ENCODE measurements at places on chromosomes 6 and 20.

DNA sequence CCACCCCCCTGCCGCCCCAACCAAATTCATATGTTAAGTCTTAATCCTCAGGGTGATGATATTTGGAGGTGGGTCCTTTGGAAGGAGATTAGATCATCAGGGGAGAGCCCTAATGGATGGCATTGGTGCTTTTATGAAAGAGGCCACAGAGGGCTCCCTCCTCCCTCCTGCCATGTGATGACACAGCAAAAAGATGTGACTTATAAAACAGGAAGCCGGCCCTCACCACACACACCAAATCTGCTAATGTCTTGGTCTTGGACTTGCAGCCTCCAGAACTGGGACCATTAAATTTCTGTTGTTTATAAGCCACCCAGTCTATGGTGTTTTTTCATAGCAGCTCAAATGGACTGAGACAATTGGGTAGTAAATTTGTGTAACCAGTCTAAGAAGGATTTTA is 176.3 kb downstream of the ADGRG6 start:
- DNase-seq = no peak

DNA sequence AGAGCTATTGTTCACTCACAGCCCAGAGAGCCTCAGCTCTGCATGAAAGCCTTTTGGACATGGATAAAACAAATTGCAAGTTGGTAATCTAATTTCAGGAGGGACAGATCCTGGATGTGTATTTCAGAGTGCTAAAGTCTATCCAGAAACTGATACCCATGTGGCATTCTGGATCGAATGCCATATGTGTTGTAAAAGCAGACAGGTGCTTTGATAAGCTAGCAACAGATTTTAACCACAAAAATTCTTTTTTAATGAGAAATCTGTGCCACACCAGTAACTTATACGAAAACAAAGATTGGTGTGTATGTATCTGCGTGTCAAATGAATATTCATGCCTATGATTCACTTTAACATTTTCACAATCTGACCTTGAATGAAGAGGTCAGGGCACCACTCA is 936.6 kb upstream of the MAP3K7 start:
- no peak for DNase-seq

GRCh38 chr20:32960849-32961731 is 43.1 kb downstream of the SUN5 start:
- DNase-seq = no peak

DNA sequence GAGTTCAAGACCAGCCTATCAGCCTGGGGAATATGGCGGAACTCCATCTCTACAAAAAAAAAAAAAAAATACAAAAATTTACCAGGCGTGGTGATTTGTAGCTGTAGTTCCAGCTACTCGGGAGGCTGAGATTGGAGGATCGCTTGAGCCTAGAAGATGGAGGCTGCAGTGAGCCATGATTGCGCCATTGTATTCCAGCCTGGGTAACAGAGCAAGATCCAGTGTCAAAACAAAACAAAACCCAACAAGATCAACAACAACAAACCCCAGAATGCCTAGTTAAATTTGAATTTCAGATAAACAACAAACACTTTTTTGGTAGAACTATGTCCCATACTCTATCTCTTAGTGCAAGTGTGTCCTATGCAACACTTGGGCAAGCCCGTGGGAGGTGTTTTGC is 39.9 kb downstream of the SNAI1 start:
- no peak for DNase-seq

DNA sequence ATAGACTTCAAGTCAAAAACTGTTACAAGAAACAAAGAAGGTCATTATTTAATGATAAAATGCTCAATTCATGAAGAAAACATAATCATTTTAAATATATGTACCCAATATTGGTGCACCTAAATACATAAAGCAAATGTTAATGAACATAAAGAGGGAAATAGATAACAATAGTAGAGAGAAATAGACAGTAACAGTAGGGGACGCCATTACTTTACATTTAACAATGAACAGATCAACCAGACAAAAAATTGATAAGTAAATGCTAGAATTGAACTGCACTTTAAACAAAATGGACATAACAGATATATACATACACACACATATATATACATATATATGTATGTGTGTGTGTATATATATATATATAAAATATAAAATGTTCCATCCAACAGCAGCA is 37.4 kb downstream of the IL22RA2 start:
- no peak for DNase-seq

DNA sequence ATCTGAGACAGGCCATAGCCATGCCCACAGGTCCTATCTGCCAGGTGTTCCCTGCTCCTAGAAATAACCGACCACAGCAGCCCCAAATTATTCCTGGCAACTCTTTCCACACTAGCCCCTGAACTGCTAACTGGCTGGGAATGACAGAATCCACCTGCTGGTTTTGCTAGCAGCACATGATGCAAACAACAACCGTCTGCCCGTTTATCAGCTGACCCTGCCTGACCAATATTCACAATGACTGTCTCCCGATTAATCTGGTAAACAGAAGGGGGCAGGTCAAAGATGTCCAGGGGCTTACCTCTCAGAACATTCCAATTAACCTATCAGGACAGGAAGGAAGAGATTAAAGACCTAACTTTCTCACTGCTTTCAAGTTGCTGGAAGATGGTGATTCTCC is 101.5 kb downstream of the NRSN1 start:
- no peak for DNase-seq

- DNase-seq = no peak
Measured at GRCh38 chr6:42007286-42008137, 42.8 kb upstream of the TAF8 start.

DNA sequence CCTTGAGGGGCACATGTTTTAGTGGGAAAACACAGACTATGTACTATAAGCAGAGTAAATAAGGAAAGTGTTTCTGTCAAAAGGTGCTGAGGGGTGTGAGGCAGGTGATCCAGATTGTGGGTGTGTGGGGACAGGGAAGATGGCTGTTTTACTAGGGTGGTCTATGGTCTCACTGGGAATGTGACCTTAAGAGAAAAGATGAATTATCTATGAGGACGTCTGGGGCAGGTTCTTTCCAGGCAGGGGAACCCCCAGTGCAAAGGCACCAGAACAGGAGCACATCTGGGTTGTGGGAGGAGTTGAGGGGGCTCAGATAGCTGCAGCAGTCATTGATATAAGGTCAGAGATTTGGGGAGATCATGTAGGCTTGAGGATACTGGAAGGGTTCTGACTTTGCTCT is 18.2 kb upstream of the POLR1H start:
- DNase-seq = no peak

DNA sequence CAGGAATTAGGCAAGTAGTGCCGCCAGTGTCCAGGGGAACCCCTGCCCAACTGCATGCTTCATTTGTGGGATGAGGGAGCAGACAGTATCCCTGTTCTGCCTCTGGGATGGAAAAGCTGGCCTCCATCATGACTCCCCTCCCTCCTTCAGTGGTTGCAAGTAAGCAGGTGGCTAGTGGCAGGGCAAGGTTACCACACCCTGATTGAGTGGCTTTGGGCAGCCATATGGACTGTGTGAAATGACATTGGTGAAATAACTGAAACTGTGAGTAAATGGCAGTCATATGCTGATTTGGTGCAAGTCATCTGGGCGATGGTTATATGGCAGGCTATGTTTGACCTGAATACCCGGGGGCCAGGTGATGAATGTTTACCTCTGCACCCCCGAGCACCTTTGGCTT is 33.0 kb downstream of the HDDC2 start:
- DNase-seq = no peak

GRCh38 chr6:120853489-120853888 is 480.8 kb downstream of the TBC1D32 start:
- no peak for DNase-seq

- DNase-seq = peak; percentile 63
Measured at GRCh38 chr6:108560463-108561308, at the start of gene FOXO3. Gene FOXO3 (plus strand): TSS chr6:108560917. CDS start chr6:108561209, 292 bp downstream.

DNA sequence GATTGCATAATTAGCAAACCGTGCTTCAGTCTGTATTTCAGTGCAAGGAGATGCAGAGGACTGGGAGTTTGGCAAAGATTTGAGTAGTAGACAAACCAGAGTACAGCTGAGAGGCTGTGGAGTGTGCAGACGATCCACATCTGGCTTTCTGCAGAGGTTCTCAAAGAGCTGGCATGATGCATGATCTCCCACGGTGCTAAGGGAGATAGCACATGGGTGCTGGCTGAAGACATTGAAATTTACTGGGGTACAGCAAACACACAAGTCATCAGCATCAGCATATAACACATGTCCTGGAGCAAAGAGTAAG is 79.0 kb upstream of the FAM184A start:
- DNase-seq = no peak

- no peak for DNase-seq
Measured at GRCh38 chr6:12593771-12594529, 122.6 kb upstream of the PHACTR1 start.

DNA sequence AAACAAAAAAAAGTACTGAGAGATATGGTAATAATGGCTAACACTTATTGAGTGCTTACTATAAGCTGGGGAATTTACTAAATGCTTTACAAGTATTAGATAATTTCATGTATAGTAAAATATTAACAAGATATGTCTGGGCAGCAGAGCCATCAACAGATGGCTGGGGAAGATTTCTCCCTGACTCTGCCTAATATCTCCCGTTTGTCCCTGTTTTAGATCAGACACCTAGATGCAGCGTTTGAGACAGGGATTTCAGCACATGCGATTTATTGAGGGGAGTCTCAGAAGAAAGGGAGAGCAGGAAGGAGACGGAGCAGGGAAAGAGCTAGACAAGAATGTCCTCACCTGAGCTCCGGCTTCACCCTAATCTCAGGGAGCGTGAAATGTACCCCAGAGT is 36.9 kb upstream of the ADGRF1 start:
- DNase-seq = no peak

- DNase-seq = no peak
Measured at GRCh38 chr6:40406175-40406574, 181.0 kb downstream of the LRFN2 start.

DNA sequence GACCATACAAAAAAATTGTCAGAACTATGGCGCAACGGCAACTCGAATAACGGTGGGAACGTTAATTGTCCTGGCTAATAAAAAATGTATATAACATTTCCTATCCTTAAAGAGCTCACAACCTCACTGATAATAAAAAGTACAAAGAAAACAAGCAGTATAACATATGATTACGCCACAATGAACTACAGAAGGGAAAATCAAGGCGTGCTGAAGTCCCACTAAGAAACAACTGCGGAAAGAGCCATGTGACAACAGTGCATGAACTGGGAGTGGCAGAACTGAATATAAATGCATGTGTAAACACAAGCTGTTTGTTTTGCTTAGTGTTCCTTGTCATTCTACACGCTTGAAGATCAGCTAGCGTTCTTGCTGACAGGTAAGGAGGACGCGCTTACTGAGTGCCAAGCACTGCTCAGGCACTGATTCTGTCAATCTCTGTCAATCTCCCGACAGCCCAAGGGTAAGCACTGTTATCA is 466 bp upstream of the PSMB1 start:
- DNase-seq = peak; percentile 27

- no peak for DNase-seq
Measured at GRCh38 chr20:54860716-54861115, 385.3 kb downstream of the DOK5 start.

DNA sequence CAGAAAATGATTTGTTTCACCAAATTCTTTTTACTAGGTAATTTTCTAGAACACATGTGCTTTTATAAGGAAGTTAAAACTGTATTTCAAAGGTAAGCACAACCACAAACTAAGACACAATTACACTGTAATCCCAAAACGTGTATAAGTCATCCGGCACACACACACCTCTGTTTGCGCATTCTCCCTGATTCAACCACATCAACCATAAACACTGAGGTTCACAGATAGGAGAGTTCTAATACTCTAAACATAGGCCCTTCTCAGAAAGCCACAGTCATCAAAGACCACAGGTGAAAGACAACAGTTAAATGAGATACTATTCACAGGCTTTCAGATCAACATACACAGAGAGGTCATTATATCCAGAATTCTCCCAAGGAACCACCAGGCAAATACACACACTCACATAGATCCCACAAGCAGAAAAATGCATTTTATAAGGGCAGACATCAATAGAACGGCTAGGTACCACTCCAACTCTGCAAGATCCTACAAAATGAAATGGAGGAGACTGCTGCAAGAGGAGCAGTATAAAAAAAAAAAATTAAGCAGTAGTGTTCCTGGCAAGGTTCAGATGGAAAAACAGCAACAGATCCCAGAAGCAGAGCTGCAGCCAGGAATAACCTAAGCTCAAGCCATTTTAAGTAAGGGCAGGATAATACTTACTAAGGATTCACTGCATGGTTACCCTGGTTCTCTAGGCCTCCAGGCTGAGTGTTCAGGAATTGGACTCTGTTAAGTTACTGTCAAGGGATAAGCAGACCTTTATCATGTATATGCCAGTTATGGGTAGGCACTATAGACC is 6.6 kb upstream of the FBXO9 start:
- DNase-seq = no peak

- no peak for DNase-seq
Measured at GRCh38 chr20:17833036-17833674, 133.4 kb downstream of the BANF2 start.

GRCh38 chr20:53539516-53539915 is 54.1 kb downstream of the ZNF217 start:
- DNase-seq = no peak

GRCh38 chr6:1747531-1747930 is 137.8 kb downstream of the FOXC1 start:
- no peak for DNase-seq
